ENCODE measurements at places on chromosomes 2 and 18. TPM values are rescaled to one million over a fixed set of nuclear protein-coding genes. Genes with fewer than 3 reads are reported as not detected.

- no peak for DNase-seq
Observed at GRCh38 chr18:74796841-74797576, 199.3 kb downstream of the ZNF407 start.

DNA sequence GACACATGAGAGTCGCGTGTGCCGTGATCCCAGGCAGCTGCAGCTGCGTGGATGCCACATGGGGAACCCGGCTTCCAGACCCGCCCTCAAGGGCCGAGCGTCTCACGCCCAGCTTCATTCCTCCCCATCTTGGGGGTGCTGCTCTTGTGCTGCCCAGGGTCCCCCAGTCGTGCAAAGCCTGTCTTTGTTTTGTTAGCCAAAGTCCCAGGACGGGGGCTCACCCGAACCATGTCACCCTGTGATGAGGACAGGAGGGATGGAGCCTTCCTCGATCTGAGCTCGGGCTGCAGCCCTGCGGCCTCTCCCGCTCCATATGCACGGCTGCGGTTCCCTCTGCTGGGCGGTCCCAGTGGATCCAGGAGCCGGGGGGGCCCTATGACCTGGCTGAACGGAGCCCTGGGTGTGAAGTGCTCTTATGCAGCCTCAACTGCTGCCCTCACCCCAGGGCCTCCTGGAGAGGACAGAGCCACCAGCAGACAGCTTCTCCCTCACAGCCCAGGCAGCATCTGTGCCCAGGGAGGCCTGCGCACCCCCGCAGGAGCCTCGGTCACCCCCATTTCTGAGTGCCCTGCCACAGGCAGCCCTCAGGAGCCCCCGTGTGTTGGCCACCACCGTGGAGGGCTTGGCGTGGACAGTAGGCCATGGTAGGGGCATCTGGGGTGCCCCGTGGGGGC is 99.0 kb upstream of the CTDP1 start:
- no peak for DNase-seq

GRCh38 chr18:58908006-58908405 is 43.3 kb downstream of the ZNF532 start:
- DNase-seq: no peak

- DNase-seq: no peak
Observed at GRCh38 chr18:21593540-21594257, 6.8 kb downstream of the ESCO1 start.

- DNase-seq: no peak
Observed at GRCh38 chr2:206716623-206717022, 1.6 kb downstream of the DYTN start.

DNA sequence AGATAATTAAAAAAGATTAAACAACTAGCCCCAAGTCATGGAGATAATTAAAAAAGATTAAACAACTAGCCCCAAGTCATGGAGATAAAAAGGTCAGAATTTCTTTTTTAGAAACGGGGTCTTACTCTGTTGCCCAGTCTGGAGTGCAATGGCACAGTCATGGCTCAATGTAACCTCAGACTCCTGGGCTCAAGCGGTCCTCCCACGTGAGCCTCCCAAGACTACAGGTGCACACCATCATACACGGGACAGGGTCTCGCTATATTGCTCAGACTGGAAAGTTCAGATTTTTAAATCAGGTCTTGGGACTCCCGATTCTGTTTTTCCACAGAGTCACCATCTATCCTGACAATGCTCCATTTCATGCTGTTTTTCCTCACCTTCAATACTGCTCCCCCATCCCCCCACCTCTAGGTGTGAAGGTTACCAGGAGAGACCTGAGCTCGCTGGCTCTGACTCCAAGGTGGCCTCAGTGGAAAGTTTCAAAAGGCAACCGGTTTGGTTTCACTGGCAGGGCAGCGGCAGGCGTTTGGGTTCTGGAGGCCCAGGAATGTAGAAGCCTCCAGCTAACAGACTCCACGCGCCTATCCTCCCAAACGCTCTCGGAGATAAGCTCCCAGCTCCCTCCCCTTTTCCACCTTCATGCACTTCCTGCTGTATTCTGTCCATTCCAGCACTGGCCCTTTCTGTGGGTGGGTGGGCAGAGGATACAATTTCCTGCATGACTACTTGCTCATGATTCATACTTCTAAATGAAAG is 2.9 kb upstream of the SEMA4C start:
- no peak for DNase-seq

ATOH8 gene
- polyA plus RNA-seq: not detected

DNA sequence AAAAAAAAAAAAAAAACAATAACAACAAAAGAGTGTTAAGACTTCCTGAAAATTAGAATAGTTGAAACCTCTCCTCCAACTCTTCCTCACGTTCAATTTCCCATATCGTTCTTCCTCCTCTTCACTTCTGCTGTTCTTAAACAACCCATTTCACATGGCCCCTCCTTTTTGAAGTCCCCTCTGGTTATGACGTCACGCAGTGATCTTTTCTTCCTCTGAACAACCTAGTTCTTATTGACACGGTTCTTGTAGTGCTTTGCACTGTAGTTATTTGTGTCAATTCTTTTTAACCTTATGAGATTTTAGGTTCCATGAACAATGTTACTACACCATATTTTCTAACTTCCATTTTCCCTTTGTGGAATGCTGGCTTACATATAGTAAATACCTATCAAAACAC is 69.5 kb upstream of the RGPD4 start:
- DNase-seq: no peak
